Lung (tissue), 17 donors: ENCODE measurements at places on chromosomes 1 and 21. TPM values are rescaled to one million over a fixed set of nuclear protein-coding genes. Genes with fewer than 3 reads are reported as not detected.

The CCDC27 gene
- not detected for total RNA-seq

The CFHR1 gene
- 0.21 TPM for total RNA-seq

The GRHL3 gene
- 0.40 TPM for total RNA-seq

The FBLIM1 gene
- total RNA-seq: 37.4 TPM

The DMRTA2 gene
- not detected for total RNA-seq

The SYCP1 gene
- not detected for total RNA-seq

The ASB17 gene
- not detected for total RNA-seq

The CD247 gene
- 3.4 TPM for total RNA-seq

The RGSL1 gene
- total RNA-seq: not detected

The HJV gene
- total RNA-seq: not detected
